ENCODE measurements at places on chromosomes 3 and 15.

GRCh38 chr3:102125197-102125993 is 276.1 kb downstream of the NFKBIZ start:
- no peak for DNase-seq

- no peak for DNase-seq
Measured at GRCh38 chr15:83565553-83566159, 88.3 kb upstream of the ADAMTSL3 start.

- no peak for DNase-seq
Measured at GRCh38 chr15:73320619-73321180, 48.1 kb downstream of the HCN4 start.

DNA sequence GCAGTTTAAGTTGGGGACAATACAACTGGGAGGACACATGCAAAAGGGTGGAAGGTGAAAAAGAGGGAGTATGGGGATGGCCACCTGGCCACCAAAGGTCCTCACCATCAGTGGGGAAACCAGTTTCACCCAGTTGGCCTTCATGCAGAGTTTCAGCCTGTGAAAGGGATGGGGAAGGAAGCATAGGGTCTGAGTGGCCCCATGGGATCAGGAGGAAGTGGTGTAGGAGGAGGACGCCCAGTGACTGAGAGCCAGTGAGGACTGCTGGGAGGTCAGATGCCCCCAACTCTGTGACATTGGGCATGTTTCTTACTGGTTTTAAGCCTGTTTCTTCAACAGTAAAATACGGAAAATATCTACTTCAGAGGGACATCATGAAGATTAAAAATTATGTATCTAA is 16.3 kb downstream of the BCL2A1 start:
- no peak for DNase-seq

DNA sequence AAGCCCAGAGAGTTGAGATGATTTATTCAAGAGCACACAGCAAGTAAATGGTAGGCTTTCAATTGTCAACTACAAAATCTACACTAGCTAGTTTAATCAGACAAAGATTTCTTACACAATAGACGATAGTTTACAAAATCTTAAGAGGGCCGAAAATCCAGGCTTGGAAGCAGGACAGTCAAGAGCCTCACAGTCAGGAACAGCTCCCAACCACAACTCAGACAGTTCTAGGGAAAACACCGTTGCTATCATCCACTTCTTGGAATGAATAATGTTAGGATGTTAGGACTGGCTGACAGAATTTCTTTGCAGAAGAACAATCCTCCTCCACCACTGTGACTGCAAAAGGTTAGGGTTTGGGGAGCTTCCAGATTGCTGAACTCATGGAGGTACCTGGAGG is 290.8 kb upstream of the ZPLD1 start:
- no peak for DNase-seq

- DNase-seq = no peak
Measured at GRCh38 chr3:195236801-195237570, 34.0 kb downstream of the XXYLT1 start.

GRCh38 chr15:25481208-25481859 is 42.5 kb upstream of the UBE3A start:
- no peak for DNase-seq

GRCh38 chr3:106616556-106616955 is 747.7 kb upstream of the CBLB start:
- DNase-seq = no peak

DNA sequence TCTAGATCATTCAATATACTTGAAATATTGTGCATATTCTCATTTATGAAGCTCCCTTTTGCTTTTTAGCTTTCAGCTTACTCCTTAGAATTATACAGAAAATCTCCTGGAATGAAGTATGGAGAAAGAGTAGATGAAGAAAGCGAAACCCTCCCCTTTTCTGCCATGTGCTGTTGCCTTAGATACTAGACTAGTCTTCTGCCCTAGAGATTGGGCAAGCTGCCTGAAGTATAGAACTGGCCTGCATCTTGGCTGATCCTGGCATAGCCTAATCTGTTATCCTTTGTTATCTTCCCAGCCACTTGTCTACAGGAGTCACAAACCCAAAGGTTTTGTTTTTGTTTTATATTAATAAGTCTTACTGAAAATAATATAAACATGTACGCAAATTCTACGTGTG is 138.8 kb downstream of the RBPMS2 start:
- DNase-seq = no peak

DNA sequence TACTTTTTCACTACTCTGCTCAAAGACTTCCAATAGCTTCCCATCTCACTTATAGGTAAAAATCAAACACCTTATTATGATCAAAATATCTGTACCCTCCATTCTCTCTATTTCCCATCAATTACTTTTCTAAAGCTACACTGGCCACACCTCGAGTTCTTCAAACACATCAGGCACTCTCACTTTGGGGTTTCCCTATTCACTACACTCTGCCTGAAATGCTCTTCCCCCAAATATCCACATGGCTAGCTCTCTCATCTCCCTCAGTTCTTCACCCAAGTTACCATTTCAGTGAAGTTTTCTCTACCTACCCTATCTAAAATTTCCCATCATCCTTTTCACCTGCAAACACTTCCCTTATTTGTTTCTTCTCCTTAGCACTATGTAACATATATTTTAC is 14.8 kb downstream of the UBE3A start:
- no peak for DNase-seq

DNA sequence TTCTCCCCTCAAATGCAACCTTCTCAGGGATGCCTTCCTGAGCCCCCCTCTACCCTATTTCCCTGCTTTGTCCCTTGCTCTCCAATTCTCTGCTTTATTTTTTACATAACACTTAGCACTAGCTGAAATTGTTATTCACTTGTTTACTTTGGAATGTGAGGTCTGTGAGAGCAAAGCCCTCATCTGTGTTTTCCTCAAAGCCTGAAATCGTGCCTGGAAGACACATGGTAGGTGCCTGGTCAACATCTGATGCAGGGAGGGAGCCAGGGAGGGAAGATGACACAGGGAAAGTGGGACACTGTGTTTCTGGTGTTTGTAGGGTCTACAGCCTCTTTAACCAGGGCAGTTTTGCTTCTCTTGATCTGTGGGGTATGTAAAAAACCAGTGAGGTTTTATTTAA is 23.6 kb downstream of the EIF2AK4 start:
- no peak for DNase-seq

- DNase-seq = no peak
Measured at GRCh38 chr15:31377030-31377429, 50.4 kb downstream of the KLF13 start.

GRCh38 chr15:68085052-68085451 is 30.9 kb downstream of the PIAS1 start:
- no peak for DNase-seq

GRCh38 chr15:53115563-53115962 is 325.4 kb upstream of the ONECUT1 start:
- no peak for DNase-seq

- no peak for DNase-seq
Measured at GRCh38 chr15:31523027-31523654, 196.5 kb downstream of the KLF13 start.

DNA sequence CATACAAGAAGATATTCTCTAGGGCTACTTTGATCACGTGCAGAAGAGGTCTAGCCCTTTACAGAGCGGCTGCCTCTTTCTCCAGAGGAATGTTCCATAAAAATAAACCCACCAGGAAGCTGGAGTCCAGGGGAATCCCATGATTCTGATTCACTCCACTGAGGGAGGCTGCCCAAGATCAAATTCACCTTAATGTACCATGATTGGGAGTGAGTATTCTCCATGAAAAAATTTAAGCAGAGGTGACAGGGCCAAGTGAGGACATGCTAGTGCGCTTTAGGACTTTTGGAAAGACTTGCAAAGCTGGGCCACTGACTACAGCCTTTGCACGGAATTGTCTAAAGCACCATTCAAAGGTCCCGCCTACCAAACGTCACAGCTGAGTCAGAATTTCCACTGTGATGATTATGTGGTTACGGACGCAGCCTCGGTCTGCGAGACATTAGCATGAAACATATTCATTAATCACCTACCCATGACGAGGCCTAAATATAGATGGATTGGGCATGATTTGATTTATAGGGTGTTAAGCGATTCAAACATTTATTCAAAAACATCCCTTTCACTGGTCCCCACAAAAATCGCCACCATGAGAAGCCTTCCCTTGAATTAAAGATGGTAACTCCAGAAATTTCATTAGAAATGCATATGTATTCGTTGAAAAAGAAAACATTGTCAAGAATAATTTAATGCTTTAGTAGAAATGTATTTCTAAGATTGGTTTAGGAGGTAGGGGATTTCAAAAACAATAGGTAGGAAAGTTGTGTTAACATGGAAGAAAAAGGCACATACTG is 152.6 kb downstream of the GREM1 start:
- no peak for DNase-seq

GRCh38 chr3:62939707-62940106 is 64.5 kb upstream of the CADPS start:
- DNase-seq = no peak

DNA sequence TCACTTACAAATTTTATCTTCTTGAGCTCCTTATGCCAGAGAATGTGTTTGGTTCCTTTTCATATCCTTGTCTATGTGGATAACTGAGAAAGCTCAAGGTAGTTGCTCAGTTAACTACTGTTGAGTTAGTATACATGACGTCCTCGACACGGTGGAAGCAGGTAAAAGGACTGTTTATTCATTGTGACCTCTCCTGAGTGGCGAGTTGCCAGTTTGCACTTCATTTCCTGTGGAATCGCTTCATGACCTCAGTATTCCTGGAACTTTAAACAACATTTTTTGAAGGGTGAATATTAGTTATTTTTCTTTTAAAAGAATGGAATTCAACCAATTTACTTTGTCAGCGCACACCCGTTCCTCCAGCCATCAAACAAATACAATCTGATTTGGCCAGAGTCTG is 1.2 kb upstream of the TPRG1 start:
- no peak for DNase-seq

GRCh38 chr3:124664804-124665203 is 65.4 kb upstream of the UMPS start:
- no peak for DNase-seq

DNA sequence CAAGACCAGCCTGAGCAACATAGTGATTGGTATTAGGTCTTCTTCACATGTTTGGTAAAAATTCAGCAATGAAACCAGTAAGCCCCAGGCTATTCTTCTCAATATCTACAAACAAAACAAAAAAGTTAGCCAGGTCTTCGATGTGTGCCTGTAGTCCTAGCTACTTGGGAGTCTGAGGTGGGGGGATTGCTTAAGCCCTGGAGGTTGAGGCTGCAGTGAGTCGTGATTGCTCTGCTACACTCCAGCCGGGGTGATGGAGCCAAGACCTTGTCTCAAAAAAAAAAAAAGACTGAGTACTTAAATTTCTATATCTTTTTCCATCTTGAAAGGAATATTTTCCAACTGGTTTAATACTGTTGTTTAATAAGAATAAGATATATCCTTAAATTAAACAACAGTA is 106.8 kb downstream of the MBNL1 start:
- no peak for DNase-seq

DNA sequence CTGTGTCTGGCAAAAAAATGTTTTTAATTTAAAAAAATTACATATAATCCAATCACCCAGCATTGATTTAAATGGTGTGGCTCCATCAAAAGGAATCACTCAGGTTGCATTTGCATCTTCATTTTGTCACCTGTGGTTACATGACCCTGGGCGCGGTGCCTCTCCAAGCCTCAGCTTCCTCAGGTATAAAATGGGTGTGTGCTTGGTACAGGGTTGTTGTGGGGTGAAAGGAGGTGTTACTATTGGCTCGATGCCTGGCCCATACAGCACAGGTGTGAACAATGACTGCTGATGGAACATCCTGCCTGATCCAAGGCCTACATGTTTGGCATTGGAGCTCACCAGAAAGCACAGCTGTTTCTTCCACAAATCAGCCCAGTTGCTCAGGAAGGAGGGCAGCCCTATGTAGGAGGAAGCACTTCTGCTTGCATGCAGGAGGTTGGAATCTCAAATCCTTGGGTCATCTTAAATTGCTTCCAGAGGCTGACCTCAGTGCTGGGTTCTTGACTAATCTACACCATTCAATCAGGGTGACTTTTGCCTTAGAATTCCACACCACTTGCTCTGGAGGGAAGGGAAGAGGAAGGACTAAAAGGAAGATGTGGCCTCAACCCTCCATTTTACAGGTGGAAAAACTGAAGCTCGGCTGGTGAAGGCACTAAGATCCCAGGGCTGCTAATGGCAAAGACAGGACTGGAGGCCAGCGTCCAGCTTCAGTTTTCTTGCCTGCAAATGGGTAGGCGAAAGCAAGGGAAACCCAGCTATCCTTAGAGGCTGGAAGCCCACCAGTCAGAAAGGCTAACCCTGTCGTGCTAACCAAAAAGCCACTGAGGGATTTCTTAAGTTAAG is 31.7 kb downstream of the BHLHE40 start:
- DNase-seq = no peak

GRCh38 chr3:24161841-24162240 is 216.8 kb downstream of the NR1D2 start:
- no peak for DNase-seq

- no peak for DNase-seq
Measured at GRCh38 chr3:155778462-155778861, 27.6 kb downstream of the C3orf33 start.

DNA sequence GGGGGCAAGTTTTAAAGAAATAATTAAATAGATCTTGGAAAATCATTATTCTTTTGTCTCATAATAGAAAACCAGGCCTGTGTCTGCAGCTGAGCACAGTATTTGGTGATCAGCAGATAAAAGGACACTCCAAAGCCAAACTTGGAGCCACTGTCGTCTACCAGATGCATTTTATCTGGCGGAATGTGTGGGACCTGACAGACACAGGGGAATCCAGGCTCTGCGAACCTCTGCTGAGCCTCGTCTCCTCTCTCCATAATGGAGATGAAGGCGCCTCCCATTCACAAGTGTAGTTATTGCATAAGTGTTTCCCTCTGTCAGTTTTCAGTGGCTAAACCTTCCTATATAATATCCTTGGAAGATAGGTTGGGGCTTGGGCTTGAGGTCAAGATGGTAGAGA is 42.1 kb downstream of the EEFSEC start:
- DNase-seq = no peak

DNA sequence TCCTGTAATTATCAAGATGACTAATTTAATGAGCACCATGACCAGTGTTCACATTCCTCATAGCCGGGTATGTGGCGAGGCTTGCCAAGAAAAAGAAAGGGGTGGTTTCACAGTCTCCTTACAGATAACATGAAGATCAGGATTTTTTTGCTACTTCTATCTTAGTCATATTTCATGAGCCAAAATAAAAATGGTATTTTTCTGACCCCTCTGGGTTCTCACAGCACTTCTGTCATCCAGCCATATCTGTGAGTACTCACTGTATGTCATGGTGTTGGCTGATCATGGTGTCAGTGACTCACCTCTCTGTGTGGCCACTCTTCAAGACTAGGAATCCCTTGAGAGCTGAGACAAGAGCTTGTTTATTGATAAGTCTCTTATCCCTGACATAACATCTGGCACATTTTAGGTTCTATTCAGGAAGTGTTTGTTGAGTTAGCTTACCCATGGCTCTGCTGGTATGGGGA is 130.5 kb upstream of the LMCD1 start:
- DNase-seq = no peak

- no peak for DNase-seq
Measured at GRCh38 chr15:92663250-92663951, 7.8 kb upstream of the FAM174B start.

- no peak for DNase-seq
Measured at GRCh38 chr3:83946049-83946448, 1012.7 kb upstream of the CADM2 start.
